Inflammatory macrophage treated with lipopolysaccharide for 4 hours (primary cell): ENCODE measurements at places on chromosomes 12 and 14.

- DNase-seq, result no peak
Measured at GRCh38 chr12:110948041-110948440, 27.7 kb upstream of the MYL2 start.

DNA sequence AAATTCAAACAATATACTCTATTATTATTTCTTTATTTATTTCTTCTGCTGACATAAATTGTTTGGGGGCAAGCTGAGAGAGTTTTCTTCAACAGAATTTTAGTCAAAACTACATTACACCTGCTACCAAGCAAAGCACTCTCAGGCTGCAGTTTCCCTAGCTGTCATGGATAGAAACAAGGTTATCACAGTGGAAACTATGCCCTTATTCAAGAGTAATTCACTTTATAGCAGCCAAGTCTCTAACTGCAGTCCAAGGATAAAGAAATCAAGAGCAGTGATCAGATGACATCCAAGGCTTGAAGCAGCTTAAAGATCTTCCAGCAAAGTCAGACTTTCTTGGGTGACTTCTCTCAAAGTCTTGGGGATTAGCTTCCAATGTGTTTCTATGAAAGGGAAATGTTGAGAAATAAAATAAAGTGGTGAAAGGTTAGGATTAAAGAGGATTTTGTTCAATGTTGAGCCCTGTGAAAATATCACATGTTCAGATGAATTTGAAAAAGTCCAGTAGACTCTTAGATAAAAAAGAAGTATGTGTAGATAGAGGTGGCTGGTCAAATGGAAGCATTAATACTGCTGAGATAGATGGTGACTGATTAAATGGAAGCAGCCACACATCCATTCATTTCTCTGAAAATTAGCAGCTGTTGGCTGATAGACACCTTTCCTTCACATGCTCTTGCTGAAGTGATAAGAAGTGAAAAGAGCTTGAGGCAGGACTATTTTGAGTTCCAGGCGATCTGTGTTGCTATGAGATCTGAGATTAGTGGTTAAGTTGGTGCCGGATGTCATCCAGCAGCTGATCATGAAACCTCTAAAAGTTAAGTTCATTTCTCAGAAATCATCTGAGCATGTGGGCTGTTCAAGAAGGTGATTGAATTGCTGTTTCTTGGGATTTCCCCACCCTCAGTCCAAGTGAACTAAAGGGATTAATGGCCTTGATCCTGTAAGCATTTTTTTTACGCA lies 257.8 kb upstream of the BTG1 start:
- peak; percentile 74 for DNase-seq

DNA sequence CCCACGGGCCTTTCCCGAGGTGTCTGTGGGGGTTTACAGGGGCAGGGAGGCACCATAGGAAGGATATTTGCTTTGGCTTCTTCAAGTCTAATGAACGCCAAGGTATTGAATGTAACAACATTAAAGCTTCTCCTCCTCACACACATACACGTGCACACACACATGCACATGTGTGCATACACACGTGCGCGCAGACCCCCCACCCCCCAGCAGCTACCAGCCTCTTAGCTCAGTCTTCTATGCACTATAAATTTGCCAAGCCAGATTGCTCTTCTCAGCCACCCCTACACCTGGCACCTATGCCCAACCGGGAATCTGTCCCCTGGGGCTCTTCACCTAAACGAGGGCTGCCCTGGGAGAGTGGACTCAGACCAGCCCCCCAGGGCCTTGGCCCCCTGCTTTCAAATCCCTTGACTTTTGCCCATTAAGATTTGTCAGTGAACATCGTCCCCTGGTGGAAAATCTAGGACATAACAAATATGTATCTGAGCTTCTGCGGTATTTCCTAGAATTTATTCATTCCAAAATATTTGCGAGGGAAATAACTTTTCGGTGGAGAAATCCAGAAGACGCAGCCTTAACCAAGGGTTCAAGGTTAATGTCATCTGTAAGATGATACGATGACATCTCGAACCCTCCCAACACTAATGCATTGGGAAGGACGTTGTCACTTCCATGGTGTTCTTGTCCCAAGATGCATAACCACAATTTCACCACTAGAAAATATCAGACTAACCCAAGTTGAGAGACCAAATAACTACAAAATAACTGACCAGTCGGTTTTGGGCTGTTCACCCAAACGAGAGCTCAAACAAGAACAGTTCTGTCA lies 330.4 kb downstream of the MED13L start:
- DNase-seq, result no peak

GRCh38 chr12:57434517-57435223 lies at the start of gene INHBC:
Gene INHBC, plus strand, starts transcription at chr12:57434784. Its CDS starts 103 bp downstream, at chr12:57434887.
- no peak for DNase-seq

GRCh38 chr12:28583701-28584261 lies 393.5 kb downstream of the CCDC91 start:
- DNase-seq, result peak; percentile 73

DNA sequence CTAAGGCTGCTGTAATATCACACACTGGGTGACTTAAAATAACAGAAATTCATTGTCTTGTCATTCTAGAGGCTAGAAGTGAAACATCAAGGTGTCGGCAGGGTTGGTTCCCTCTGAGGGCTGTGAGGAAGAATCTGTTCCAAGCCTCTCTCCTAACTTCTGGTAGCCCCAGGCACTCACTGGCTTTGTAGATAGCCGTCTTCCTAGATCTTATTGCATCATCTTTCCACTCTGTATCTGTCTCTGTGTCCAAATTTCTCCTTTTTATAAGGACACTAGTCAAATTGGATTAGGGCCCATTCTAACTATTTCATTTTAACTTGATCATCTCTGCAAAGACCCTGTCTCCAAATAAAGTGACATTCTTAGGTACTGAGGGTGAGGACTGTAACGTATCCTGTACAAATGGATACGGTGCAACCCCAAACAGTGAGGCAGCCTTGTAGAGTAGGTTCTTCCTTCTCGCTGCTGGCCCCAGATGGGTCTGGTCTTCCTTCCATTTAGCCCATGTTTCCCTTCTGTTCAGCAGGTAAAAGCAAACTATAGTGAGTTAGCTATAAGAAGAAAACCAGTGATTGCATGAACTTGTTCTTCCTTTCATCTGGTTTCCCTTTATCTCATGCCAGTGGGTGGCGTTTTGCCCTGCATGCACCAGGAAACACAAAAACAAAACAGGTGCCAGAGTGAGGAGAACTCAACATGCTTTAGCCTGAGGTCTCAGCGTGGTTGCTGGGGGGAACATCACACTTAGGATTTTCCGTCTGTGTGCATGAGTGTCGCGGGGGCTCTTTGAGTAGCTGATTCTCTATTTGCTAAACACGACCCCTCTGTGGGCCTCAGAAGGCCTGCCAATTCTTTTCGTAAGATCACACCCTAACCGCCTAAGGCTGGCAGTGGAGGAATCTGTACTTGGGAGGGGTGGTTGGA lies 19.5 kb downstream of the TTC9 start:
- DNase-seq, result no peak

- peak; percentile 26 for DNase-seq
Measured at GRCh38 chr12:75854681-75855309, 176.8 kb downstream of the PHLDA1 start.

GRCh38 chr12:53115891-53116648 lies 12.8 kb downstream of the SOAT2 start:
- no peak for DNase-seq

DNA sequence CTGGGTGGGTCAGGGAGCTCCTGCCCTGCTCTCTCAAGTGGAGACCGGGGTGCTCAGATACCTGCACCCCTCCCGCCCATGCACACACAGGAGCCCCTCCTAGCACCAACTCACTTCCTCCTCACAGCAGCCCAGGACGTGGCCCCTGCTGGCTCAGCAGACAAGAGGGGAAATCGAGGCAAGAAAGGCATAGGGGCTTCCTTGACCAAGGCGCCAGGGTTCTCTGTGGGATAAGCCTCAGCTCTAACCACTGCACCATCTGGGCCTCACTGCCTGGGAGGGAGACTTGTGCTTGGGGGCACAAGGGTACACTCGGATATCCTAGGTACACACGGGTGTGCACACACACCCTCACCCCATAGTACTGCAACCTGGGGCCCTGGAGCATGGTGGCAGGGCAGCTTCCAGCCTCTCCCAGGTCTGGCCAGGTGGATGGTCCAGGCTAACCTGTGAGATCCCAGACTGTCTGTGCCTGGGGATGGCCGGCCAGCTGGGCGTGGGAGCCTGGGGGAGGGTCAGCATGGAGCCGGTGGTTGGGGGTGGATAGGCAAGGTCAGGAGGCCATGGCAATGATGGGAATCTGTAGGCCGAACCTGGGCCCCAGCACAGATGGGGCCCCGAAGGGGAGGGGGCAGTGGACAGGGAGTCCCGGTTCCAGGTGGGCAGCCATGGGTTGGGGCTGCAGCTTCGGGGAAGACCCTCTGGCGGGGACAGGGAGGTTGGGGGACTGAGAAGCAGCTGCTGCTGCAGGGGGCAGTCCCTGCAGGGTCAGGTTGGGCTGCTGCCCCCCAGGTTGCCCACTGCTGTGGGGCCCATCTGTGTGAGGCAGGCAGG lies 312.4 kb downstream of the TMEM121 start:
- no peak for DNase-seq

- DNase-seq, result no peak
Measured at GRCh38 chr12:59708064-59708463, 112.2 kb downstream of the SLC16A7 start.

- DNase-seq, result peak; percentile 78
Measured at GRCh38 chr14:31487886-31488285, at the start of gene GPR33. Gene GPR33, minus strand, starts transcription at chr14:31488039. Its CDS starts 4,074 bp downstream, at chr14:31483965.

DNA sequence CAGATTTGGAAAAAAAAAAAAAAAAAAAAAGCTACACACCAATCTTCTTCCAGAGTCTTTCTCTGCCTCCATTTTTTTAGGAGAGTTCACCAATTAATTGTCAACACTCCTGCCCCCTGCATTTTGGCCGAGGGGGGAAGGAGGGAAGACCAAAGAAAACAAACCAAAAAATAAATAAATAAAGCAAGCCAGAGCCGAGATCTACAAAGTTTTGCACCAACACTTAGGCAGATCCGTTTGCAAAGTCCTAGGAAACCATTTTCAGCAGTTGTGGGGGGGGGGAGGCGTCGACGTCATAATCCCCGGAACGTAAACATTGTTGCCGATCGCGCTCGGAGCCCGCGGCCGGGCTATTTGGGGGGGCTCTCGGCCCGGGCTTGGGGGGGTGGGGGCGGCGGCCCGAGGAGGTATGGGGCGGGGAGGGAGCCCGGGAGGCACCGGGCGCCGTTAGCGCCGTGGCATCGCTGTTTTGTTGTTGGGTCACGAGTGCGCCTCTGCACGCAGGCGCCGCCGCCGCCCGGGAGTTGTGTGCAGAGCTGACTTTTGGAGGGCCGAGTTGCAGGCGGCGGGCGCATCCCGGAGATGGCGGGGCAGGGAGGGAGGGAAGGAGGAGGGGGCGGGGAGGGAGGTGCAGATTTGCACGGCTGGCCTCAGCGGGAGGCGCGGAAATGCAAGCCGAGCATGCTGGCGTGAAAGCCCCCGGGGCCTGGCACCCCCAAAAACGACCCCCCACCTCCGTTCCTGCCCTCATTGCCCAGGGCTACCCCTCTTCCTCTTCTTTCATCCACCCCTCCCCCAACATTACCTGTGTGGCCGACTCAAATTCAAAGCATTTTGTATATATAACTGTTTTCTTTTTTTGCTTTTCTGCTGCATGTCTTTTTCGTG lies 598 bp downstream of the KDM2B start:
- peak; percentile 70 for DNase-seq

- DNase-seq, result no peak
Measured at GRCh38 chr14:31080056-31080455, 53.9 kb upstream of the STRN3 start.

GRCh38 chr12:85740186-85740585 lies 96.0 kb downstream of the RASSF9 start:
- DNase-seq, result no peak

- DNase-seq, result peak; percentile 27
Measured at GRCh38 chr14:59358102-59358501, 107.1 kb downstream of the GPR135 start.

GRCh38 chr12:68482660-68483059 lies 128.0 kb upstream of the RAP1B start:
- peak; percentile 33 for DNase-seq

- no peak for DNase-seq
Measured at GRCh38 chr12:88471331-88472045, 108.8 kb downstream of the KITLG start.

- DNase-seq, result no peak
Measured at GRCh38 chr12:130064999-130065398, 97.3 kb upstream of the FZD10 start.
